ENCODE measurements at places on chromosomes 3 and 15.

GRCh38 chr3:71421475-71421819 lies 162.1 kb downstream of the FOXP1 start:
- H3K4me1 ChIP-seq: no peaks in the 10 kb centered on the region
- no peaks in the 10 kb centered on the region for H3K36me3 ChIP-seq
- DNase-seq: no peak

DNA sequence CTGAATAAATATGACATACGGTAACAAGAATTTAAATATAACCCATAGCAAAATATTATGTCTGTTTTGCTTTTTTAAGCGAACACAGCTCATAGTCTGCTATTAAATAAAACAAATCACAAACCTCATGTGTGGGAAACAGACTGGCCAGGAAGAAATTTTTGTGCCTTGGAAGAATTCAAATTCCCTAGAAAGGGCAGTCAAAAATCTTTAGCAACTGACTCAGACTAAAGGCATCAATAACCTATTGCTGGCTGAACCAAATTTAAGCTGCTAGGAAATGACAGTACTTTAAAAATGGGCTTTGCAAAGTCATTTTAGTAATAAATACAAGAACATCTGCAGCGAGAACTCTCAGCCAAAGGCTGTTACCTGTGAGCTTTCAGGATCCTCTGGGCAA lies 151.4 kb downstream of the PLD1 start:
- H3K36me3 ChIP-seq: no peaks in the 10 kb centered on the region
- no peak overlapping the region for H3K4me3 ChIP-seq
- no peak for DNase-seq
- H3K27ac ChIP-seq: no peak overlapping the region

DNA sequence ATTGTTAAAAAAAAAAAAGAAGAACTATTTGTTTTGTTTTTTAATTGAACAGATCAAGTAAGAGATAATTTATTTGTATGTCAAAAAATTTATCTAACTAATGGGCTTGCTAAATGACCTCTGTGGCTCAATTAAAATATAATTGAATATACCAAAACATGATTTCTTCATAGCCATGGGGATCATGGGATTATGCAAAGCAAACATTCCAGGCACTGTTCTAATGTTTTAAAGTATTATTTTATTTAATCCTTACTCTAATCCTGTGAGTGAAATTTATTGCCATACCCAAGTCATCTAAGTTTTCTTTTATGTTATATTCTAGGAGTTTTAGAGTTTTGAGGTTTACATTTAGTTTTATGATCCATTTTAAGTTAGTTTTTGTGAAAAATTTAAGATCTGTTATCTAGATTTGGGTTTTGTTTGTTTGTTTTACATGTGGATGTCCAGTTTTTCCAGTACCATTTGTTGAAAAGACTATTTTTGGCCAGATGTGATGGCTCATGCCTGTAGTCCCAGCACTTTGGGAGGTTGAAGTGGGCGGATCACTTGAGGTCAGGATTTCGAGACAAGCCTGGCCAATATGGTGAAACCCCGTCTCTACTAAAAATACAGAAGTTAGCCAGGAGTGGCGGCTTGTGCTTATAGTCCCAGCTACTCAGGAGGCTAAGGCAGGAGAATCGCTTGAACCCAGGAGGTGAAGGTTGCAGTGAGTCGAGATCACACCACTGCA lies 52.3 kb upstream of the CNOT10 start:
- H3K27ac ChIP-seq: no peak overlapping the region
- H3K27me3 ChIP-seq: no peaks in the 10 kb centered on the region
- no peaks in the 10 kb centered on the region for H3K4me1 ChIP-seq
- H3K36me3 ChIP-seq: no peaks in the 10 kb centered on the region

GRCh38 chr3:43637702-43638101 lies 15.9 kb upstream of the ANO10 start:
- H3K27ac ChIP-seq: no peak overlapping the region
- DNase-seq: no peak
- H3K36me3 ChIP-seq: no peaks in the 10 kb centered on the region
- H3K27me3 ChIP-seq: no peaks in the 10 kb centered on the region
- H3K4me1 ChIP-seq: no peaks in the 10 kb centered on the region

DNA sequence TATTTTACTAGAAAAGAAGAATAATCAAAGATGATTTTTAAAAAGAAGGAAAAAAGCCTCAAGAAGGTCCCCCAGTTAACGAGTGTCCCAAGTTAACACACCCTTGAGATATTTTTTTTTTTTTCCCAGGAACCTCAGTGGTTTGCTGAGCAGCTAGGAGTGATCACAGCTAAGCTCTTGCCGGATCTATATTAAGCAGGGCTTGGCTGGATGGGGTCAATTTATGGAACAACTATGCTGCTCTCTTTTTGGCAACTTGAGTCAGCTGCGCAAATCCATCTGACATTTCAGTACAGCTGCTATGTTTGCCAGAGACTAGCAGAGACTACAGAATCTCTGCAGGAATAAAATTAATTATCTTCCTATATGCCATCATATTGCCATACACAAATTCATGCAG lies at the start of gene LMOD3:
Gene LMOD3, minus strand, starts transcription at position 193 of the 400 bp plus-strand sequence. CDS start 209 bp downstream, outside the sequence.
- H3K36me3 ChIP-seq: no peaks in the 10 kb centered on the region
- H3K27me3 ChIP-seq: no peaks in the 10 kb centered on the region
- H3K27ac ChIP-seq: no peak within 1 kb of the TSS
- H3K4me1 ChIP-seq: no peaks in the 10 kb centered on the region

All from mesendoderm (in vitro differentiated cells).